Ureter (tissue), 1 donor: ENCODE measurements at places on chromosomes 4 and X. TPM values are rescaled to one million over a fixed set of nuclear protein-coding genes. Genes with fewer than 3 reads are reported as not detected.

Gene FAM9C
- total RNA-seq, result 0.26 TPM

Gene CACNA1F
- total RNA-seq, result 0.49 TPM

- DNase-seq, result no peak
These were observed 26.0 kb downstream of the TBC1D19 start for GRCh38 chr4:26609868-26610267.

DNA sequence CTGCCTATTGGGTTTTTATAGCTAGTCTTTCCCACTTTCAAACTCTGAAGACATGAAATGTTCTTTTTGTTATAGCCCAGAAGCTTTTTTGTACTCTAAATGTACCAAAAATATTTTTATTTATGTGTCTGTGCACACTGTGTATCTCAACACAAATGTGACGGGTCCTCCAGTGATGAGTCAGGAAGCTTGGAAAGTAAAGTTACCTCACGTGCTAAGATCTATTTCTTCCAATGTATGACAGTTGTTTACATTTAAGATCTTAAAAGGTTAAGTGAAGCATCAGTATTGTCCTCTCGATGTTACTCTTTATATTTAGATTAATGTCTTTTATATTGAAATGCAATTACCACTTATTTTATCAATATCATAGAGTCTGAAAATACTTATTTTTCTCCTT, 29.1 kb upstream of the PRSS12 start:
- no peak for DNase-seq

Gene COX7B
- total RNA-seq, result 325 TPM

GRCh38 chr4:1557221-1557597, 126.9 kb downstream of the FAM53A start:
- DNase-seq, result no peak

DNA sequence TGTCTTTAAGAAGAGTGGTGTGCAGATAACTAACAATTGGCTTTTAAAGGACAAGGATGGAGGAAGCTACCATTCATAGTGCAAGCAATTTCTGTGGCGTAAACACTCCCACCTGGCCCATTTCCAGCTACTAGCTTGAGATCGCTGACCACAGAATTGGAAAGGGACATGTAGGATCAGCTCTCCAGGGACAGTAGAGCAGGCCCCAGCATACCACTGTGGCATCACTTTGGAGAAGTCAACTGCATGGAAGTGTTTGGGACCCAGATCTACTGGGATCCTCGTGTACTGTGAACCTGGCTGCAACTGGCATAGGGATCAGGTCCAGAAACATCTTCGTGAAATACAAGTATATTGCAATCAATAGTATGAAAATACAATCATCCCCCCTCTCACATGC, 515.0 kb downstream of the INPP4B start:
- DNase-seq, result no peak

DNA sequence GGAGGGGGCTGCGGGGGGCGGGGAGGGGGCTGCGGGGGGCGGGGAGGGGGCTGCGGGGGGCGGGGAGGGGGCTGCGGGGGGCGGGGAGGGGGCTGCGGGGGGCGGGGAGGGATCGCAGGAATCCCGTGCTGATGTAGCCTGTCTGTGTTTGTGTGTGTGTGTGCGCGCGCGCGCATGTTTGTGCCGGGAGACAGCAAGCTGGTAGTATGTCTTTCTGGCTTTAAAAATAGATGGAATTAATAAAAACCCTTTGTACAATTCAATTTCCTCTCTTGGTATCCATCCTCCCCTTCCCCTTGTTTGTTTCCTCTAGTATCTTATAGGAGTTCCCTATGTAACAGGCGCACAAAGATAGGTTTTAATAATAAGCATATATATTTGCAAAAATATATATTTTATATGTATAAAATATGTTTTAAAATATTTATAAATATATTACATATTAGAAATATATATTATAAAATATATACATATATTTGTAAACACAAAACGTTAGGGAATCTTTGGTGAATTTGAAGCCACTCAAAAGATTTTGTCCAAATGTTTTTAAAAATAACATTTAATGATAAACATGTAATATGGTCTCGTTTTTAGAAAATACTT, 782 bp downstream of the ARHGAP24 start:
- DNase-seq, result no peak

GRCh38 chr4:26183017-26183416, 137.8 kb upstream of the RBPJ start:
- no peak for DNase-seq

Gene SLC26A1
- 0.18 TPM for total RNA-seq

- no peak for DNase-seq
These were observed 101.6 kb upstream of the PPARGC1A start for GRCh38 chr4:23991444-23991843.

DNA sequence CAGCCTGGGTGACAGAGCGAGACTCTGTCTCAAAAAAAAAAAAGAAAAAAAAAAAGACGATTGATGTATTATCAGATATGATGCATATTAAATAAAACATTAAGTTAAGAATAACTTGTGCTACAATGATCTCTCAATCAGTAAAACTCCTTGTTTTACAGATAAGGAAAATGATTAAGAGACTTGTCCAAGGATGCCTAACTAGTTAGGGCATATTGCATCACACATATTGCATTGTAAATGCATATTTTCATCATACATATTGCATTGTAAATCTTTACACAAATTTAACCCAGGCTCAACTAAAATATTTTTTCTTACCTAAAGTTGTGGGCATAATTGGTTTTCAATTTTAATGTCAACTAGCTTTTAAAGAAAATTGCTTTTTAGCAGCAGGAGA, 26.3 kb downstream of the TBCK start:
- no peak for DNase-seq

DNA sequence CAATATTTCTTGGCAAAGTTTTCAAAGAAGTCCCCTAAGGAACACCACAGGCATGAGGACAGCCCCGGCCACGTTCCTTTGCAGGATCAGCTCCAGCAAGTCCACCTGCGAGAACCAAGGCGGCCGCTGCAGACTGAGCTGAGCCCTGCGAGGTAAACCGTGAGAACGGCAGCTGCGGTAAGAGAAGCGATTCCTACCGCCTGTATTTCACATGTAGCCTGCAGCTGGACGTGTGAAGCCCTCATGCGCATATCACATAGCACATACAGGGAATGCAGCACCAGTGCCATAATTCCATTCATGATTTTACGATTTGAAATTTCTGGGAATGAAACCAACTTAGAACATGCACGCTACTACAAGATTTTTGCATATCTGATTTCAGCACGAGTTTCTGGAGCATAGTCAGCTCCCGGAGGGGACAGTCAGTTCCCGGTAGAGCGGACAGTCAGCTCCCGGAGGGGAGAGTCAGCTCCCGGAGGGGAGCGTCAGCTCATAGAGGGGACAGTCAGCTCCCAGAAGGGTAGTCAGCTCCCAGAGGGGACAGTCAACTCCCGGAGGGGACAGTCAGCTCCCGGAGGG, 41.7 kb downstream of the FGFRL1 start:
- peak; percentile 51 for DNase-seq

DNA sequence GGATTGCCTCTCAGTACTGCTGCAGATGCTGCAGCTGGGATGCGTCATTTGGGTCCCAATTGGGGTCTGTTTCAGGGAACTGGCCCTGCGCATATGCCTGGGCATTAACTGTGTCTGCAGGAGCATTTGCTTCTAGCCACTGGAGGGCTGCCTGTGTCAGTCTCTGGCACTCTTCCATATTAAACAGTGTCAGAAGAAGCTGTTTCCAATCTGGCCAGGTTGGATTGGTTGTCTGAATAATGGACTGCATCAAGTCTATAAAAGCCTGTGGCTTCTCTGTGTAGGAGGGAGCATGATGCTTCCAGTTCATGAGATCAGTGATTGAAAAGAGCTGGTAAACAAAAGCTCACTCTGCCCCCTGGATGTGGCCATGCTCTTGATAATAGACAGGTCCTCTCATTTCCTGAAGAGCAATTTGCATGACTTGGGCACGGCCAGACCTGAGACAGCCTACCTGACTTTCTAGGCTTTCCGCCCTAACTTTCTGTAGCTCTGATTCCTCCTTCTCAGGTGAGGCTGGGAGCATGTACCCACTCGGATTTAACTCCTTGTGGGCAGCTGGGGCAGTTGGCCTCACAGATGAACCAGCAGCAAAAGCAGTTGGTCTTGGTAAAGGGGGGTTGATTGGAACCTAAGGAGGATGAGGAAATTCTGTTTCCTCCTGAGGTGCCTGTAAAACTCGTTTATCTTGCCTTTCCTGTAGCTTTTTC, 29.2 kb downstream of the SULT1E1 start:
- peak; percentile 58 for DNase-seq

DNA sequence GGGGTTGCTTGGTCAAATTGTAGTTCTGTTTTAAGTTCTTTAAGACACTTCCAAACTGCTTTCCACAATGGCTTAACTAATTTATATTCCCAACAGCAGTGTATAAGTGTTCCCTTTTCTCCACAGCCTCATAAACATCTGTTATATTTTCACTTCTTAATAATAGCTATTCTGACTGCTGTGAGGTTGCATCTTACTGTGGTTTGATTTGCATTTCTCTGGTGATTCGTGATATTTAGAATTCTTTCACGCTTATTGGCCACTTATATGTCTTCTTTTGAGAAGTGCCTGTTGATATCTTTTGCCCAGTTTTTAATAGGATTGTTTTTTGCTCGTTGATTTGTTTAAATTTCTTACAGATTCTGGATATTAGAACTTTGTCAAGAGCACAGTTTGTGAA, 278.6 kb upstream of the ITM2A start:
- no peak for DNase-seq

Gene ARR3
- total RNA-seq, result not detected

Gene CCNQ
- 15.0 TPM for total RNA-seq

DNA sequence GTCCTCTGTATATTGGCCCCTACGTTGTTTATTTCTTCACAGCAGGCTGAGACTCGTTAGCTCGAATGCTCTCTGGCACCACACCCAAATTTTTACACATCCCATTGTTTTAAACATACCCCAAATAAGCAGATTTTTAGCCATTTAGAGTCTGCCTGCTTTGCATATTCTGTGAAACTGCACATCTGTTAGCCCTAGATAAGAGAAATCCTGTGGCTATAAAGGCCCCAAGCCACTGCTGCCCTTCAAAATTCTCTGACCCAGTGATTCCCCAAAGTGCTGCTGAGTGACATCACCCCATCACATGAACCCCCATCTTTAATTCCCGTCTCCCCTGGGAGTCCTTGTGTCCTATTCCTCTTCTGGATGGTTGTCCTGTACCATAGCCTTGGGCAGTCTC, 20.8 kb downstream of the TEX13C start:
- no peak for DNase-seq
